ENCODE measurements at places on chromosomes 16 and 17.

- no peak for DNase-seq
Measured at GRCh38 chr17:75818326-75818885, 25.8 kb downstream of the UNC13D start.

GRCh38 chr16:27803775-27804549, 254.0 kb downstream of the KATNIP start:
- no peak for DNase-seq

DNA sequence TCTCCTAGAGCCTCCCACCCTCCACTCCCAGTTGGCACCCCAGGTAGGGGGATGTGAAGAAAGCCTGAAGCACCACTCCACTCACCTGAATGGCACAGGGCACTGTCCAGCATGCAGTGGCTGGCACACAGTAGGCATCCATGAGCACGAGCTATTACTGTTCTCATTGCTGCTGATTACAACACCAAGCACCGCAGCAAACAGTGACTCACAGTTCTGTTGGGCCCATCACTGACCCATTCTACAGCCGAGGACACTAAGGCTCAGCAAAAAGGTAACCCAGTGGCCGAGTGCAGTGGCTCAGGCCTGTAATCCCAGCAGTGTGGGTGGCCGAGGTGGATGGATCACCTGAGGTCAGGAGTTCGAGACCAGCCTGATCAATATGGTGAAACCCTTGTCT, 2.7 kb downstream of the ZSCAN10 start:
- no peak for DNase-seq

DNA sequence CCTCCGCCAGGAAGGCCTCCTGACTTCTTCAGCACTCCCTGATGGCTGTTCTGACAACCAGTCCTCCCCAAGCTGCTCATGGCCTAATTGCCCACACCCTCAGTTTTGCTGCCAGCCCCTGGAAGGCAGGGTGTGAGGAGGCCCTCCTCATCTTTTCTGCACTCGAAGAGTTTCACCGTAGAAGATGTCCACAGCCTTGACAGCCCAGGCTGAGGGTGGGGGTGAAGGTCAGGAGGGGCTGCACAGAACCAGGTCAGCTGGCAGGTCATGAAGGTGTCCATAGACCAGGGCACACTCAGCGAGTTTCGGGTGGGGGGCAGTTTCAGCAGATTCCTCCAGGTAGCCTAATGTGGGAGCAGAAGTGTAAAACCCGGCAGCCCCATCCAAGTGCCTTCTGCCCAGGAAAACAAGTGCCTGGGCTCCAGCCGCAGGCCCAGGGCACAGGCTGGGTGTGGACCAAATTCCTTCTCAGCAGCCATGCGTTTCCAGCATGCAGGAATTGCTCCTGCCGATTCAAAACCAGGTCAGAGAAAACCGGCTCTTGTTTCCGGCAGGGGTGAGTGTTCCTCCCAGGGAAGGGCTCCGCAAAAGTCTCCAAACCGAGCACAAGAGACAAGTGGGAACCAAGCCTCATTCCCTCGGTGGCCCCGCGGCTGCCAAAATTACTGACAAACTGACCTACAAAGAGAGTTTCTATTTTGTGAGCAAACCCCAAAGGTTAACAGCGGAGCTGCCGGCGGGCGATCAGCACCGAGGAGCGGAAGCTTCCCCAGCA, 228.8 kb downstream of the C16orf78 start:
- DNase-seq, result no peak

DNA sequence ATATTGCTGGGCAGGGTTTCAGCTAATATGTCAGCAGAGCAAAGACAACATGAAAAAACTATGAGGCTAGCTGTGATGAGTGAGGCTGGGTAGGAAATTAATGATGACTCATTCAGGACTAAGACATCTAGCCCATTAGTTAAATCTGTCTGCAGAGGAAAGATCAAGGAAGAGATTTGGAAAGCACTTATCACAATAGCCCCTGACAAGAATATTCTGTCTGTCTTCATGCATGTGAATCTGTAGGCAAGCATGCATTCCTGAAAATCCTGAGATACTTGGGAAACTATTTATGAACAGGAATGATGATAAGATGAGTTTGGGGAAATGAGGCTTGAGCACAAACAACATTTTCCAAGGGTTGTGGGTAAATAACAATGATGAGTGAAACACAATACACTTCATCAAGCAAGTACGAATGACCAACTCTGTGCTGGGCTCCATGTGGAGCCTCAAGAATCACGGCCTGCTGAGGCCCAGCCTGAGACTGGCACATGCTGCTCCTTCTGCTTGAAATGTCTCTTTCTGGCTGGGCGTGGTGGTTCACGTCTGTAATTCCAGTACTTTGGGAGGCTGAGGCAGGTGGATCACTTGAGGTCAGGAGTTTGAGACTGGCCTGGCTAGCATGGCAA, 96.5 kb upstream of the ASIC2 start:
- no peak for DNase-seq

DNA sequence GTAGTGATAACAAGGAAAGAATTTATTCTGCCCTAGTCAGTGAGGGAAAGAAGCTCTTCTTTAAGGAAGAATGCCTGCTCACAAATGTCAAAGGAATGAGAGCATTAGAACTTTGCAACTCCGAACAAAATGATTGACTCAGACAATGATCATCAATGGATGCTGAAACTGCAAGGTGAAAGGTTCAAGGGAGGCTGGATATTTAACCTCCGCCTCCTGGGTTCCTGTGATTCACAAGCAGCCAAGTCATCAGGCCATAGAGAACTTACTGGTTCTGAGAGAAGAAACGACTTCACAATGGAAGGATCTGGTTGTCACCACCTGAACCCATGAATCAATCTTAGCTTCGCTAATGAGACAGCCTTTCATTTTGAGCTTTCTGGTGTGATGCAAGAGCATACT, 16.0 kb upstream of the SCNN1B start:
- no peak for DNase-seq

DNA sequence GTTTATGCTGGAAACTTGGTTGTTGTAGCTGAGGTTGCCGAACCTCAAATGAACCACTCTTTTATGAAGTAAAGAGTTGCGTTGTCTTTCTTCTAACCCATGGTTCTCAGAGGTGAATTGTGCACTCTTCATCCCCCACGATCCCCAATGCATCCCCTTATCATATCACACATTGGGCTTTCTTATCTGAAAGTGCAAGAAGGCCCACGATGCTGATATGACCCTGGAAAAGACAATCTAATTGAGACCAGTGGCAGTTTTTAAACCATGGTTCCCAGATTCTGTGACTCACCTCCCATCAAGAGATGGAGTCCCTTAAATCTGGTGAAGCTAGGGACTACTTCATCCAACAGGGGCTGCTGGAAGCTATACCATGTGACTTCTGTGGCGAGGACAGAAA, 156.3 kb upstream of the IRX3 start:
- DNase-seq, result no peak

DNA sequence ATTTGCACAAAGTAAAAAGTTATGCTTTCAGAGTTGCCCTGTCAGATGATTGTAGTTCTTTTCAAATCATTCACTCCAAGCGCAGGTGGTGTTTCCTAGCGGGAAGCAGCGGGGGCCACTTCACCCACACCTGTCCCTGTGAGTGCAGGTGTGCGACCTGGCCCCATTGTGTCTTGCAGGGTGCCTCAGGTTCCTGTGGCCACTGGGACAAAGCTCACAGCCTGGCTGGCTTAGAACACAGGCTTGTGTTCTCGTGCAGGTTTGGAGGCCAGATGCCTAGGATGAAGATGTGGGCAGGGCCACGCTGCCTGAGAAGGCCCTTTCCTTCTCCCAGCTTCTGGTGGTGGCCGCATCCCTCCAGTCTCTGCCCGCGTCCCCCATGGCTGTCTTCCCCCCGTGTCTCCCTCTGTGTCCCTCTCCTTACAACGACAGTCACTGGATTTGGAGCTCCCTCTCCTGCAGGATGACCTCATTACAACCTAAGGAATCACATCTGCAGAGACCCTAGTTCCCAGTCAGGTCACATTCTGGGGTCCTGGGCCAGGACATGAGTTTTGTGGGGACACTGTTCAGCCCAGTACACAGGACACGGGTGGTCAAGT, 90.5 kb downstream of the NPIPB11 start:
- DNase-seq, result no peak

- no peak for DNase-seq
Measured at GRCh38 chr17:50370052-50370451, 2.9 kb downstream of the MRPL27 start.

DNA sequence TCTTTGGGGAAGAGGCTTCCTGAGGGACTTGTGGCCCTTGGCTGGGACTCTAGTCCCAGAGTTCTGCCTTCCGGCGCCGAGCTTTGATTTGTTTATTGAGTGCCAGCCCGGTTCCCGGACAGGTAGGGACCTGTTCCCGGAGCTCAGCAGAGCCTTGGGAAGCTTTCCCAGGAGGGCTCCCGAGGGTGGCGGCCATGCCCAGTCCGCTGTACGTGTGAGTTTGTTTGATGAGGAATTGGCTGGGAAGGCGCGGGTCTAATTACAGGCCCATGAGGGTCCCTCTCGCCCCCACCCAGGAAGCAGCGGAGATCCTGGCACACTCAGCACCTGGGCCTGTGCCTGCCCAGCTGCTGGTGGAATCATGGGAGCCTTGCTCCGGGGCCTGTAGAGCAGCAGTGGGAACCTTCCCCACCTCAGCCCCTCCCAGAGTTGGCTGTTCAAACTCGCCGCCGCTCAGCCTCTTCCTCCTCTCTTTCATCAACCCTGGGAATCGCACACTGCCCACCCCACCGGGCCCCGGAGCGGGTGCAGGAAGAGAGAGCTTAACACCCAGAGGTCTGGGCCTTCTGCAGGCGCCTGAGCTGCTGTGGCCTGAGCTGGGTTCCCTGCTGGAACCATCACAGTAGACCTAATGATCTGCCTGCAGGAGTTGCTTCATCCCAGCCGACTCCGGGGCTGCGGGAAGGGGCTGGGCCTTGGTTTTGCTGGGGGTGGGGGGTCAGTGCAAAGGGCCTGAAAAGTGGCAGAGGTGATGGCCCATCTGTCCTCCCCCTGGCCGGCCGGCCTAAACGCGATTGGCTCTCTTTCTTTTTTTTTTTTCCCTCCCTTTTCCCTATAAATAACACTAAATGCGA, 313.7 kb downstream of the SEC14L1 start:
- no peak for DNase-seq

DNA sequence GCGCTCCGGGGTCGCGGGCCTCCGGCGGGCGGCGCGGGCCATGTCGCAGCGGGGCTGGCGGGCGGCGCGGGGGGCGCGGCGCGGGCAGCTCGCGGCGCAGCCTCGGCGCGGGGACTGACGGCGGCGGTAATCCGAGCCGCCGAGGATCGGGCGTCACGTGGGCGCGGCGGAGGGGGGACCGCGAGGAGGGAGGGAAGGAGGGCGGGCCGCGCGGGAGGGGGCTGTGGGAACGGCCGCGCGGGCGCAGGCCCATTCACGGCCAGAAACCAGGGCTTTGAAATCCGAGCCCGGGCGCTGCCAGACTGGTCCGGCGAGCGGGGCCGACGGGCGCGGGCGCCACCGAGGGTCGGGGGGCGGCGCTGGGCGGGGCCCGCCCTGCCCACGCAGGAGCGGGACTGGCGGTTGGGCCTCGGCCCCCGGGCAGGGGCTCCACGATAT, at the start of gene MTSS2:
Gene MTSS2, minus strand, starts transcription at position 116 of the 438 bp plus-strand sequence. CDS start 262 bp downstream, outside the sequence.
- no peak for DNase-seq

DNA sequence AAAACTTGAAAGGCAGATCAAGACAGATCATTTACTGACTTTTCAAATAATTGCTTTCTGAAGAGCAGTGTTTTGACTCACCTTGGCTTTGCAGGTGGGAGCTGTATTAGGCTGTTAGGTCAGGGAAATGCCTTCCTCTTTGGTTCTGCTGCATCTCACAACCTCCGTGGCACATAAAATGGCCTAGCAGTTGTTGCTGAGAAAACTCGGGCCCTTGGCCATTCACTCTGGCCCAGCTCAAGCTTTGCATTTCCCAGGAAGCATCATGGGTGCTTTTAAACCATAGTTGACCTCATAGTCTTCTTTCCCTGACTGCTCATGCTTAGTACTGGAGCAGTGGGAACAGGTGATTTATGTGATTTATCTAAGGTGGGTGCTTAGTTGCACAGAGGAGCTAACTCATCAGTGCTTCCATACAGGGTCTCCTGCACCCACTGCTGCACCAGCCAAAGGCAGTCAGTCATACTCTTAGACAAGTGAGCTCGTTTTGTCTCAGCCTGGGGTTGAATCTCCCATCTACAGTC, 83.6 kb downstream of the KSR1 start:
- no peak for DNase-seq

DNA sequence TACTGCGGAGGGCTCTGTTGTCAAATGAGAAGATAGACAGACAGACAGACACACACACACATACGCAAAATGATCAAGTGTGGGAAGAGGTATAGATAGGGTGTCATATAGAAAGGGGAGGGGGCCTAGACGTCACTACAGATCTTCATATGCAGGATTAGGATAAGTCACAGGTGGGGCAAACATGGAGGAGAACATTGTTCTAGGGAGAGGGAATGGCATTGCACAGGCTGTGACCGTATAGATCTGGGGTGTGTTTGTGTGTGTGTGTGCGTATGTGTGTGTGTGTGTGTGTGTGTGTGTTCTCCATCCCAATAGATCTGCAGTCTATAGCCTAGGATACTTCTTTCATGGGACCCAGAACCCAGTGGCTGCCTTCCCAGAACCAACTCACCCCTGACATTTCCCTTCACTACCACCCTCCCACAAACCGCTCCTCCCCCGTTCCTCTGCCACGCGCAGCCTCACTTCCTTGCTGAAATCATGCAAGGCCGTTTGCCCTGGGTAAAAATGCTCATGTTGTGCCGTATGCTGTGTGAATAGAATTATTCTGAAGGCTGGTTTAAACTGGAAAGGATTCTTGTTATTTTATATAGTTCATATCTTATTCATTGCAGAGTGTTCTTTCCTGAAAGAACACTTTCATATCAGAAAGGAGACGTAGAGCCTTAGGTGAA, 50.5 kb upstream of the CCL1 start:
- no peak for DNase-seq

DNA sequence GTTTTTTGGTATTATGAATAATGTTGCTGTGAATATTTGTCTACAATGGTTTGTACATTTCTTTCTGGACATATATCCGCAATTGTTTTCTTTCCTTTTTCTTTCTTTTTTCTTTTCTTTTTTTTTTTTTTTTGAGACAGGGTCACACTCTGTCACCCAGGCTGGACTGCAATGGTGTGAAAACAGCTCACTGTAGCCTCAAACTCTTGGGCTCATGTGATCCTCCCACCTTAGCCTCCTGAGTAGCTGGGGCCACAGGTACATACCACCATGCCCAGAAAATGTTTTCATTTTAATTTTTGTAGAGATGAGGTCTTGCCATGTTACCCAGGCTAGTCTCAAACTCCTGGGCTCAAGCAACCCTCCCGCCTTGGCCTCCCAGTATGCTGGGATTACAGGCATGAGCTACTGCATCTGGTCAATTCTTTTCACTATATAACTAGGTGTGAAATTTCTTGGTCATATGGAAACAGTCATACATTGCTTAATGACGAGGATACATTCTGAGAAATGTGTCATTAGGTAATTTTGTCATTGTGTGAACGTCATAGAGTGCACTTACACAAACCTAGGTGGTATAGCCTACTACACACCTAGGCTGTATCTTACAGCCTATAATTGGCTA, 15.2 kb downstream of the IL21R start:
- DNase-seq, result no peak

GRCh38 chr17:60141111-60142018, 8.4 kb upstream of the CA4 start:
- no peak for DNase-seq
